ENCODE measurements at places on chromosomes 7 and 10. TPM values are rescaled to one million over a fixed set of nuclear protein-coding genes. Genes with fewer than 3 reads are reported as not detected.

DNA sequence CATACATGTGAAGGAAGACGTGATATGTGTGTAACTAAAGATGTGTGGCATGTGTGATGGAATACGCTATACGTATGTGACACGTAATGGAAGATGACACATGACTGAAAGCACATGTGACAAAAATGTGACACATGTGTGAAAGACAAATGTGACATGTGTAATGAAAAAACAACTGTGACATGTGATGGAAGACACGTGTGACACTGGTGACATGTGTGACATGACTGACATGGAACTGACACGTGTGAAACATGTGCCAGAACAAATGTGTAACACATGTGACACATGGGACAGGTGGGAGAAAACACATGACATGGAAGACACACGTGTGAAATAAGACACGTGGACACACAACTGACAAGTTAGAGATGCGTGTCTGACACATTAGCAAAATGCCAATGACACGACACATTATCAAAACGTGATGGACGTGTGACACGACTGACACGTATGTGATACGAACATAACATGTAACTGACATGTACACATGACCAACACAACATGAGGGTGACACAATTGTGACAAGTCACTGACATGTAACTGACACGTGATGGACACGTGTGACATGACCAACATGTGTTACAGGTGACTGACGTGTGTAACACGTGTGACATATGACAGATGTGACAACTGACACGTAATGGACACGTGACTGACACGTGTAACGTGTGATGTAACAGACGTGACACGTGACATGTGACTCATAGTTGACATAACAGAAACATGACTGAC, 24.4 kb downstream of the CRPPA start:
- DNase-seq = no peak
- H3K27ac ChIP-seq = no peak overlapping the region
- H3K4me3 ChIP-seq = no peak overlapping the region
- no peaks in the 10 kb centered on the region for H3K4me1 ChIP-seq
- no peaks in the 10 kb centered on the region for H3K27me3 ChIP-seq
- H3K36me3 ChIP-seq = no peaks in the 10 kb centered on the region

DNA sequence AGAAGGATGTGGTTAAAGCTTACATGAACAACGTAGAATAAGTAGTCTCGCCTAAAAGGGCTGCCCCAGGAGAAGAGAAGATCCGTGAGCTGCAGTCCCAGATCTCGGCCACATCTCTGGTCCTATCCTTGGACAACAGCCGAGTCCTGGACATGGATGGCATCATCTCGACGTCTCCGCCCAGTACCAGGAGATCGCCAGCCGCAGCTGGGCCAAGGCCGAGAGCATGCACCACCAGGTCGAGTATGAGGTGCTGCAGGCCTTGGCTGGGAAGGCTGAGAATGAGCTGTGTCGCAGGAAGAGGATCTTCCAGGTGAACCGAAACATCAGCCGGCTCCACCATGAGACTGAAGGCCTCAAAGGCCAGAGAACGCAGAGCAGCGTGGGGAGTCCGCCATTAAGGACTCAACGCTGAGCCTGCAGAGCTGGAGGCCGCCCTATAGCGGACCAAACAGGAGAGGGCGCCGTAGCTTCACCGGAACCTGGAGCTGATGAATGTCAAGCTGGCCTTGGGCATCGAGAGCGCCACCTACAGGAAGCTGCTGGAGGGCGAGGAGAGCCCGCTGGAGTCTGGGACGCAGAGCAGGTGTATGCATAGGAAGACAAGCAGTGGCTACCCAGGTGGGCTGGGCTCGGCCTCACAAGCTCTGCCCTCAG, 22.2 kb downstream of the LIPK start:
- H3K4me1 ChIP-seq = no peaks in the 10 kb centered on the region
- H3K27ac ChIP-seq = no peak overlapping the region
- H3K4me3 ChIP-seq = no peak overlapping the region
- DNase-seq = peak; percentile 17
- no peaks in the 10 kb centered on the region for H3K27me3 ChIP-seq

DNA sequence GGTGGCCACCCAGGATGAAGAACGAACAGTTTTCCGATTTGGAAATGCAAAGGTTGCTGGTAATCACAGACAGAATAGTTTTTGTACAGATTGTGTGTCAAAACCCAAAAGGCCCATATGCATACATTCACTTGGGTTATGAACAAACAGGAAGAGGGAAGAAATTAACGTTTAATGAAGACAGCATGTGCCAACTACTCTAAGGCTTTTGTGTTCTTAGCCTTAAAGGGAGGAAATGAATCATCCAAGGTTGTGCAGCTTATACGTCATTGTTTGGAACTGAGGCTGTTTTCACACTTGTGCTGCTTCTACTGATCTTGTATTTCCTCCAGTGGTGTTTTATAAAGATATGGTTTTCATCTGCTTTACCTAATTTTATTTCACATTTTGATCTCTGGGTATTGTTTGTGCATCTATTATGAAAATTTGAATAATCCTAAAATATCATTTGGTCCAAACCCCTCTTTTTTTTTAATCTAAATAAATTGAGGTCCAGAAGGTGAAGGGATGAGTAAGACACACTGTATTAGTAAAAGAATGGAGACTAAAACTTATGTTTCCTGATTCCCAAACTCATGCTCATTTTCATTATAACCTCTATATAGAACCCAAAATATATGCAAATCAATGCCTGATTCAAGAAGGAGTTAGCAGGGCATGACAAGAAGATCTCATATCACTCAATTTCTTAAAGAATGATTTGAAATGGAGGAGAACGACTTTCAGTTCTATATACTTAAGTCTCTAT, 373.1 kb downstream of the THSD7A start:
- H3K4me3 ChIP-seq = no peak overlapping the region
- no peaks in the 10 kb centered on the region for H3K36me3 ChIP-seq

DNA sequence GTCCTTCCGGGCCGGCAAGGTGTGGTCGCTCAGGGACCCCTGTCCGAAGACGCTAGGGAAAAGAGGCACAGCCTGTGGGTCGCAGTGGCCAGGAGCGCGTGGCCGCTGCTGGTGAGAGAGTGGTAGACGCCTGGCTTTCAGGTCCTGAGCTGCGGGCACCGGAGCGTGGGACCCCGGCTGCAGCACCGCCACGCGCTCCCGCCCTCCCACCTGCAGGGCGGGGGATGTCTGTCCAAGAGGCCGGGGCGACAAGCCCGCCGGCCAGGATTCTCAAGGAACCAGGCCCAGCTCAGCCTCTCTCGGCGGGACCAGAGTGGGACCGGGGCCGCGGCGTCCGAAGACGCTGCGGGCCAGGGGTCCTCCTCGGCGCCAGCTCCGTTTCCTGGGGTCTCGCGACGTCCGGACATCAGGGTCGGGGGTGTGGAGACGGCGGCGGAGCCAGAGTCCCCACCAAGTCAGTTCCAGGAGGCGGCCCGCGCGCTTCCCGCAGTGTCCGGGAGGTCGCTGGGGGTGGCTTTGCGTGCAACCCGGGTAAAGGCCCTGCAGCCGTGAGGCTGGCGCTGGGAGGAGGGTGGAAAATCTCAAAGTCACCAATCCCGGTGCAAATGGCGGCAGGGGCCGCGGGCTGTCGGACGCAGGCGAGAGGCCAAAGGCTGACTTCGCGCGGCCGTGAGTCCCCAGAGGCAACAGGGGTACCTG, 5.5 kb downstream of the ZNF503 start:
- H3K27ac ChIP-seq = no peak overlapping the region
- no peak for DNase-seq
- peaks cover 5% of the 10 kb centered on the region for H3K36me3 ChIP-seq
- H3K27me3 ChIP-seq = no peaks in the 10 kb centered on the region
- H3K4me1 ChIP-seq = peaks cover 15% of the 10 kb centered on the region

- H3K36me3 ChIP-seq = no peaks in the 10 kb centered on the region
- peaks cover 43% of the 10 kb centered on the region for H3K4me1 ChIP-seq
- H3K4me3 ChIP-seq = no peak overlapping the region
- H3K27me3 ChIP-seq = no peaks in the 10 kb centered on the region
These were observed 33.1 kb downstream of the ASB13 start for GRCh38 chr10:5633166-5633749.

GRCh38 chr10:16965740-16966447, 148.7 kb upstream of the RSU1 start:
- no peaks in the 10 kb centered on the region for H3K4me1 ChIP-seq
- peak; percentile 55 for DNase-seq
- no peaks in the 10 kb centered on the region for H3K36me3 ChIP-seq
- no peak overlapping the region for H3K27ac ChIP-seq

- no peak overlapping the region for H3K27ac ChIP-seq
- DNase-seq = no peak
These were observed 128.1 kb downstream of the ZNF438 start for GRCh38 chr10:30903397-30904138.

DNA sequence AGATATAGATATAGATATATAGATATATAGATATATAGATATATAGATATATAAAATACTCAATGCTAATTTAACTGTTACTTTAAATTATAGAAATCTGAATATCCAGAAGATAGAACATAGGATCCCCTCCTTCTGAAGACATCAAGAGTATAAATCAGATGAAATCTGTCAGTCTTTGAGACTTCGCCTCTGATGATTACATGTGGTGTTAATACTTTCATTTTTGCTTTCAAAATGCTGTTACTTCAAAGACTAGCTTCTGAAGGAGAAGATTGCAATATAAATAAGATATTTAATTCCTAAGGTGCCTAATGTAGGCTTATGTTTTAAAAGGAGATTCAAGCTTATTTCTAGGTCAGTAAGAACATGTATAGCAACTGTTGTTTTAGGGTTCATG, 180.4 kb downstream of the TSPAN12 start:
- H3K36me3 ChIP-seq = no peaks in the 10 kb centered on the region
- H3K27ac ChIP-seq = no peak overlapping the region
- H3K27me3 ChIP-seq = no peaks in the 10 kb centered on the region

- no peak overlapping the region for H3K4me3 ChIP-seq
- H3K27ac ChIP-seq = no peak overlapping the region
- peaks cover 16% of the 10 kb centered on the region for H3K36me3 ChIP-seq
These were observed 66.9 kb downstream of the KLHDC10 start for GRCh38 chr7:130137207-130137606.

GRCh38 chr10:69151984-69152383, 28.0 kb downstream of the VPS26A start:
- H3K27ac ChIP-seq = no peak overlapping the region
- DNase-seq = no peak
- no peak overlapping the region for H3K4me3 ChIP-seq
- H3K4me1 ChIP-seq = peaks cover 28% of the 10 kb centered on the region

DNA sequence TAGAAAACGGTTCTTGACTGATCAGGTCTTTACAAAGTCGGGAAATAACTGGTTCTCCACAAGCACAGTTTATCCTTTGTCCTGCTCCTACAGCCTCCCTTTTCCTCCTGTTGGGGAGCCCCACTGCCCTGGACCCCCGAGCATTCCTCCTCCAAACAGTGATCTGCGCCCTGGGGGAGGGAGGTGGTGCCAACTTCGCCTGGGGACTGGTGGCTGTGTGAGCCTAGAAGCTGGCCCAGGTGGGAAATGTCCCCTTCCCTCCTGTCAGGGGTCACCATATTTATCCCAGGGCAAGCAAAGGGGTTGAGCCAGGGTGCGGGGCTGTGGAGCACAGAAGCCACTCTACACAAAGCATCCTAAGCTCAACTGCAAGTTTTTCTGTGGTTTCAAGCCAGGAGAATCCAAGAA, 5.2 kb downstream of the HMX3 start:
- H3K36me3 ChIP-seq = no peaks in the 10 kb centered on the region
- no peak for DNase-seq
- no peak overlapping the region for H3K27ac ChIP-seq
- H3K4me1 ChIP-seq = peaks cover 57% of the 10 kb centered on the region

- H3K36me3 ChIP-seq = no peaks in the 10 kb centered on the region
- no peaks in the 10 kb centered on the region for H3K4me1 ChIP-seq
- H3K4me3 ChIP-seq = no peak overlapping the region
- H3K27ac ChIP-seq = no peak overlapping the region
- DNase-seq = no peak
These were observed 22.8 kb upstream of the AGMO start for GRCh38 chr7:15584575-15584974.

- no peak overlapping the region for H3K4me3 ChIP-seq
- no peak overlapping the region for H3K27ac ChIP-seq
- no peak for DNase-seq
- peaks cover 41% of the 10 kb centered on the region for H3K27me3 ChIP-seq
These were observed 25.4 kb downstream of the BTBD16 start for GRCh38 chr10:122296363-122297120.

DNA sequence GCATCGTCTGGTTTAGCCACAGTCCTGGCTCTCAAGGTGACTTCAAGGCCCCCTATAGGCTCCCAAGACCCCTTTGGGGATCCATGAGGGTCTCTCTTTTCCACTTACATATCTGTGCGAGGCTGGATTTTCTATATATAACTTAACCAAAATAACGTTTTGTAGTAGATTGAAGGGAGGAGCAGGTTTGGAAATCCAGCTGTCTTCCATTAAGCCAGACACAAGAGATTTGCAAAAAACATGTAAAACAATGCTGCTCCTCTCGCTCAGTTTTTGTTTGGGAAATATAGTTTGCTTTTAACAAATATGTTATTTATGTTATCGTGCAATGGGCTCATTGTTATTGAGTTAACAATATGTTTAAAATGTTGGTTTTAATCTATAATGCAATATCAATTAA, 811.2 kb downstream of the TYW1 start:
- H3K36me3 ChIP-seq = no peaks in the 10 kb centered on the region
- no peaks in the 10 kb centered on the region for H3K27me3 ChIP-seq
- DNase-seq = no peak

- no peak overlapping the region for H3K27ac ChIP-seq
- DNase-seq = peak; percentile 10
- no peaks in the 10 kb centered on the region for H3K36me3 ChIP-seq
- H3K4me1 ChIP-seq = no peaks in the 10 kb centered on the region
- H3K4me3 ChIP-seq = no peak overlapping the region
These were observed 55.4 kb upstream of the LMTK2 start for GRCh38 chr7:98051118-98051744.

GRCh38 chr10:59700709-59701108, 8.9 kb downstream of the SLC16A9 start:
- no peak for DNase-seq
- no peaks in the 10 kb centered on the region for H3K36me3 ChIP-seq
- H3K4me3 ChIP-seq = no peak overlapping the region
- peaks cover 16% of the 10 kb centered on the region for H3K4me1 ChIP-seq

DNA sequence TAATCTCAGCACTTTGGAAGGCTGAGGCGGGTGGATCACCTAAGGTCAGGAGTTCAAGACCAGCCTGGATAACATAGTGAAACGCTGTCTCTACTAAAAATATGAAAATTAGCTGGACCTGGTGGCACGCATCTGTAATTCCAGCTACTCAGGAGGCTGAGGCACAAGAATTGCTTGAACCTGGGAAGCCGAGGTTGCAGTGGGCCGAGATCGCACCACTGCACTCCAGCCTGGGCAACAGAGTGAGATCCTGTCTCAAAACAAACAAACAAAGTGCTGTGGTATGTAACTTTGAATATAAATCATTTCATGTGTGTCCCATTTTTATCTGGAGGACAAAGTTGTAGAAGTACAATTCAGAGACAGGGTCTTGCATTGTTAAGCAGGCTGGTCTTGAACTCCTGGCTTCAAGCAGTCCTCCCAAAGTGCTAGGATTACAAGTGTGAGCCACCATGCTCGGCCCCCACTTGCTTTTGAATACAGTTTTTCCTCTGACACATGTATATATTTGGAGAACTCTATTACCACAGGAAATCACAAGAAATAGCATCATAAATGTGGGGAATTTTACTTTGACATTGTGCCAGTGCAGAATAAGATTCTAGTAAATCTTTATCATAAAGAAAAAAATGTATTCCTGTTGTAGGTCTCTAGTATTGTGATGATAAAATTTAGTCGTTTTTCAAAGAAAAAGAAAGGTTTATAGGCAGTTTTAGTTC, 32.6 kb downstream of the PTPN12 start:
- H3K4me3 ChIP-seq = no peak overlapping the region
- peaks cover 32% of the 10 kb centered on the region for H3K4me1 ChIP-seq
- no peaks in the 10 kb centered on the region for H3K27me3 ChIP-seq

The TUBB8 gene
- total RNA-seq = 0.31 TPM

The NPY gene
- total RNA-seq = not detected

The CALHM1 gene
- total RNA-seq = not detected

The HOXA9 gene
- not detected for total RNA-seq

The OPN1SW gene
- total RNA-seq = not detected

The CEP55 gene
- total RNA-seq = 17.1 TPM

The HABP2 gene
- 0.13 TPM for total RNA-seq

Data from HepG2 (cell line).